ENCODE measurements at places on chromosomes 7 and 10. TPM values are rescaled to one million over a fixed set of nuclear protein-coding genes. Genes with fewer than 3 reads are reported as not detected.
A peak's percentile ranks its signal among the peaks of the same experiment; 100 is the strongest.

GRCh38 chr10:13758312-13758711, 171.5 kb downstream of the PRPF18 start:
- DNase-seq: no peak

The CTAGE15 gene
- total RNA-seq: not detected

The IL15RA gene
- 16.7 TPM for total RNA-seq

GRCh38 chr7:78563191-78563590, 764.6 kb downstream of the PHTF2 start:
- DNase-seq: no peak

DNA sequence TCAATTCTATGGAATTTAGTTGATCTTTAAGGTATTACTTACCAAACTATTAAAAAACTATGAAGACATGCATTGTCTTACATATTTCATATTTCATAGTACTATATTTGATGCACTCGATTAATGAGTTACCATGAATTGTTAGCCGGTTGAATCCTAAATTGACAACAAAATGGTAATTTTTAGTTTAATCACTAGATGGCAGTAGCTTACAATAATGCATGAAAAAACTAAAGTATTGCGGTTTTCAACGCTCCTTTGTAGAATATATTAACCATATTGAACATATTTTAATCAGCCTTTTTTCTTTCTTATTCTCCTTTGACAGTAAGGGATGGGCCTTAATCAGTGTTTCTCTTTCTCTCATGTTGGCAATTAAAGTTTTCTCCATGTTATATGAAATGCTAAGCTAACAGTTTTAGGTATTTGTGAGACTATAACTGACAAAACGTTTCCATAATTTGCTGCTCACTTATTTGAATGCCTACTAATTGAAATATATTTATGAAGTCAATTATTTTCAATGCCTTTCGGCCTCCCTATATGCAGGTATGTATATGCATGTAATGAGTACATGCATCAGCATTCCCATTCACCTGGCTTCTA, 48.5 kb upstream of the ARL4A start:
- DNase-seq: no peak

GRCh38 chr7:7178081-7178480, 4.3 kb upstream of the C1GALT1 start:
- DNase-seq: no peak

- no peak for DNase-seq
These were observed 53.4 kb downstream of the CFAP58 start for GRCh38 chr10:104406715-104407650.

- DNase-seq: no peak
These were observed 1356.8 kb downstream of the XPNPEP1 start for GRCh38 chr10:108566316-108567107.

- no peak for DNase-seq
These were observed 355.0 kb downstream of the GLRX3 start for GRCh38 chr10:130491011-130491692.

- no peak for DNase-seq
These were observed 38.4 kb downstream of the RHOBTB1 start for GRCh38 chr10:60905580-60905979.

The ICA1 gene
- 0.46 TPM for total RNA-seq

GRCh38 chr7:40551685-40552576, 417.1 kb downstream of the SUGCT start:
- DNase-seq: no peak

The GNG11 gene
- total RNA-seq: not detected

DNA sequence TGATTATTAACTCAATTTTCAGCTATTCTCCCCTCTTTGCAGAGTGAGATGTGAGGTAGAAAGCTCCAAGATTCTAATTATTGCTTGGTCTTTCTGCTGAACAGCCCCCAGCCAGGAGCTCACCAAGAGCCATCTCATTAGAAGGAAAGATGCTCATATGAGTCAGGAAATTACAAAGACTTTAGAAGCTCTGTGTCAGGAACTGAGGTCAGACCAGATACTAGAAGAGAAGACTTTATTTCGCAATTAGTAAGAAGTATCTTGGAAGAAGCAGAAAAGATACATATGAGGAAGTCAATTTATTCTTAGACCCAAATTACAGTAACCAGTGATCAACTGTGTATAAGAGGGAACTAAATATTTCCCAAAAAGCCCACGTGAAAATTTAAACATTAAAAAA, 626.9 kb downstream of the ZWINT start:
- no peak for DNase-seq

- no peak for DNase-seq
These were observed 254.0 kb downstream of the KLF6 start for GRCh38 chr10:3530783-3531645.

- no peak for DNase-seq
These were observed 135.6 kb downstream of the CELF2 start for GRCh38 chr10:11153245-11153644.

DNA sequence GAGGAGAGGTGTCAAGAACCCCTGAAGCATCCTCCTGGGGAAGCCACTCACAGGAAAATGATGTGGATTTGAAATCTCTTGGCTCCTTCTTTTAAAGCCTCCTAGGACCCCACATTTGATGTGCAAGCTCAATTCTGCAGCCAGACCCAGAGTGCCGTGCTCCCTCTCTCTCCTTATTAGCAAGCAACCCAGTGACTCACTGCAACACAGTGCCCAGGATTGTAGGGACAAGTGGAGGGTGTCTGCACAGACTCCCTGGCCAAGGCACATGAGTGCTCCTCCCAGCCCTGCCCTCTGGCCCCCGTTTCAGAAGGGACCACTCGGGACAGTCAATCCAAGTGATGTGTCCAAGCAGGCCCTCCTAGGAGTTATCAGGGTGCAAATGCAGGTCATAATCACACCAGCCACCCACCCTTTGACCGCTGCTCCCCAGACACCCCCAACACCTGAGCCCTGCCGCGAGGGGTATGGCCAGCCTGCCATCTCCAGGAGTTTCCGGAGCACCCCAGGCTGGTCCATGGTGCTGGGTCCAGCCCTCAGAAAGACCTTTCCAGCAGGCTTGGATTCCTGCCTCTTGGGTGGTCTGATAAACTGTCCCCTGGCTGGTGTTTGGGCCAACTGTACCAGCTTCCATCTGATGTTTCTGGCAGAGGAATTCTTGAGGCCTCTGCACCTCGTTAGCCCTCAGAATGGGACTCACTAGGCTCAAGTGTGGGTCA, 54.5 kb upstream of the CXCL12 start:
- DNase-seq: no peak

The SPDYE2 gene
- not detected for total RNA-seq

DNA sequence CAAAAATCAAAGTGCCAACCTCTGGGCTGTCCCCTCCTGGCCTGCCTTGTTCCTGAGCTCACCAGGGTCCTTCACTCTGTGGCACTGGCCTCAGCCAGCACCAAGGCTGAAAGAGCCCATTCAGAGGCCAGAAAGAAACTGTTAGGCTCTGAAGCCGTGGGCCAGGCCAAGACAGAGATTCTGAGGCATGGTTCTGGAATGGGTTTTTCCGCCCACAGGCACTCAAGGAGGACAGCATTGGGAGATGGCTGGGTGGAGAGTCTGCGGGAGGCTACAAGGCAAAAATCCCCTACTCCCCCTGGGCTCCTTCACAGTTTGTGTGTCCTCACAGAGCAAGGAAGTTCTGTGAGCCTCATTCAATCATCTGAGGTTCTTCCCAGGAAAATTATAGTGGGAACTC, 31.7 kb downstream of the GRIFIN start:
- DNase-seq: no peak

DNA sequence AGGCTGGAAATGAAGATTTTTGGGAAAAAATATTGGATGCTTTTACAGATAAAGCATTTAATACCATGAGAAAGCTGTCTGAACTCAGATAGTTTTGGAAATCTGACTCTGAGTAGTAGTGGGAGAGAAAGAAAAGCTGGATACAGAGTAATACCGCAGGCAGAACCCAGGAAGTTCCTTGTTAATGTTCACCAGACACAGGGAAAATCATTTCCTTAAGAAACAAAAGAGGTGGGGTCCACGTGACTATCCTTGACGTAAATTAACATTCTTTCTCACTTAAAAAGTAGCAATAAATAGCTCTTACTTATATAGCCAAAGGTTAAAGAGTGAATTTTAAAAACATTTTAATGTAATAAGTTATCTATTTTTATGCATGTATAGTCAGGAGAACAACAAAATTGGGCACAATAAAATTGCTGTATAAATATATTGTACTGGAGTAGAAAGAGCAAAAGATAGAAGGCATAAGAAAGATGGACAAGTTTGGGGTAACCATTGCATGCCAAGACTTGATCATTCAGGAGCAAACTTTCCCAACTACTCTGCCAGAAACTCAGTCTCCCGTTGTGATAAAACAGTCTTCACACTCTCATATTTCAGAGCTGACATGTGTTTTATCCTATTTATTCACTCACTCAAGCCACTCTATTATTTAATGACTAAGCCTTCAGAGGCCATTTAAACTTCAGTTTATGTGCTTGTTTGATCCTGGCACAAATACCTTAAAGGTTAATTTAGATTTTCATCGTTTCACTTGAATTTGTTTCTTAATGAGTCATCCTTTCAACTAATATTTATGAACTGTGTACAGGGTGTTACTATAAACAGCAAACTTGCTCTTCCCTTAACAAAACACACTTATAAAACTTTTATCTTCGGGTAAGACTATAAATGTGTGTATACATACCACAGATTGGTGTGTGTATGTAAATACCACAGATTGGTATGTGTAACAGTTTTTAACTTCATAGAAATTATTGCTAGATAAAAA, 143.1 kb downstream of the GNAI1 start:
- no peak for DNase-seq

The IDI2 gene
- not detected for total RNA-seq

DNA sequence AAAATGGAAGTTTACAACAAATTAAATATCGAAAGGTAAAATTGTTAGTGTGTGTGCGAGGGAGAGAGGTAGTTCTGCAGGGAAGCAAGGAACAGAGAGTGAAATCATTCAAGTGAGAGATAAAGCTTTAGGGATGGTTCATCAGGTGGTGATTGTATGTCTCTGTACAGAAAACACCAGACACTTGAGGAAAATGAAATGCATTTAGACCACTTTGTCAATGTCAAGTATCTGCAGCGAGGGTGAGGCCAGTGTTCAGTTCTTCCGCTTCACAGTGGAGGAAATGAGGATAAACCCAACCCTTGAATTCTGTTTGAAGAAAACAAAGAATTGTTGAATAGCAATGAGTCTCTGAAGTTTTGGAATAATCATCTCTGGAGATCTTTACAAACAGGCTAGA, 14.4 kb upstream of the ITGB1 start:
- no peak for DNase-seq

- no peak for DNase-seq
These were observed 40.6 kb upstream of the SLC16A12 start for GRCh38 chr10:89576022-89576421.

The HILPDA gene
- 239 TPM for total RNA-seq

The ASB4 gene
- total RNA-seq: not detected

- no peak for DNase-seq
These were observed 5.5 kb downstream of the RBM20 start for GRCh38 chr10:110649347-110650264.

GRCh38 chr7:133543657-133544056, 290.8 kb downstream of the EXOC4 start:
- no peak for DNase-seq

The SHTN1 gene
- total RNA-seq: not detected

GRCh38 chr10:88979153-88979562, 11.4 kb upstream of the FAS start:
- DNase-seq: no peak

- no peak for DNase-seq
These were observed 9.8 kb downstream of the LRRC27 start for GRCh38 chr10:132341781-132342180.

The ENTPD7 gene
- 3.3 TPM for total RNA-seq

- peak; percentile 65 for DNase-seq
These were observed 70.0 kb downstream of the CAMK1D start for GRCh38 chr10:12419262-12419847.

GRCh38 chr10:120511165-120511564, 54.1 kb downstream of the PLPP4 start:
- no peak for DNase-seq

The FKBP6 gene
- not detected for total RNA-seq

The EGFR gene
- total RNA-seq: not detected

GRCh38 chr7:27051451-27051850, 44.3 kb downstream of the HOXA1 start:
- DNase-seq: no peak

The CHST3 gene
- total RNA-seq: 0.16 TPM

DNA sequence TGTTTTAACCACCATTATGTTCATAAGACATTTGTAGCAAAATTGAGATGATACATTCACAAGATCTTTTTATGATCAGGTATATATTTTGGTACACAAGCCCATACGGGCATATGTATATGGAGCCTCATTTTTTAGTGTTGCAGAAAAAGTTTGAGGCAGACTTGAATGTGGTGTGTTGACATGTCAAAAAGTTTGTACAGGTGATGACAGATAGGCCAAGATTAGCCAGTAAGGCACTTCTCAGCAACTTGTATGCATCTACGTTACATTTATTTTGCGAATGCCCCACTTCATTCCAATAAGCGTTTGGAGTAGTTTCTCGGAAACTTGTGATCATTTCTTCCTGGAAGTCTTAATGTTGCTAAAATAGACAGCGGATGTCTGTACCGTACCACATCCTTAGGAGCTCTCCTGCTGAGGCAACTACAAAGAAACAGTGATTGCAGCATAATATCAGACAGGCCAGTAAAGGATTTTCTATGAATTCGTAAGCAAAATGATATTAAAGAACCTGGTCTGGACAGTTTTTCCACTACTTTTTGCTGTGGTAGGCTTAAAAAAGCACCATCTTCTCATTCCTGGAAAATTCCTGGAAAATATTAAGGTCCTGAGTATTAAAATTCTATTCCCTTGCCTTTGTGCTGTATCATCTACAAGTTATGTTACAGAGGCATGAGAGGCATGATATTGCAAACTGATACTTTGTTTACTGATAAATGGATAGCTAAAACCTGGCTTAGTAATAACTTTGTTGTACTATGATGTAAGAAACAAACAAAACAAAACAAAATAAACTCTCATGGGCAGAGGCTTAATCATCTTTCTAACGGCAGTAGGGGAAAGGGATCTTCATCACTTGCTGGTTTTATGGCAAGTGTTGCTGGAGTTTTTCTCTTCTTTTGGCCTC, 153.6 kb downstream of the HDAC9 start:
- no peak for DNase-seq

The ZMIZ2 gene
- 124 TPM for total RNA-seq

GRCh38 chr10:127196282-127197153, at the start of gene INSYN2A:
INSYN2A (minus strand) TSS chr10:127196591; CDS start chr10:127176395, 20,196 bp downstream.
- DNase-seq: no peak

DNA sequence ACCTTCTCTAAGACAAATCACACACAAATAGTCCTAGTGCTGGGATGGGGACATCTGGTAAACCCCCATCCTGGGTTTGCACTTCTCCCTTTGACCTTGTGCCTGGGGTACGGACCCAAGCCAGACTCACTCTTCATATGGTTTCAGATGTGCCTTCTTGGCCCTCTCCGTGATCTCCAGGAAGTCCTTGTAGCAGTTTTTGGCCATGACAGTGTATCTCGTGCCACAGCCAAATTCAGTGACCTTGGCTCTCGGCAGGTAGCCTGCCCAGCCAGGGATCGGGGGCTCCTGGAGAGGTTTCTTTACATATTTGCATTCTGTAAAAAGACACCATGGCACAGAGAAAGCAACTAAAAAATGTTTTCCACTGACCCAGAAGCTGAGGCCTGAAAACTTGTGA, 43.9 kb downstream of the PNLIPRP2 start:
- DNase-seq: no peak

- no peak for DNase-seq
These were observed 152.0 kb upstream of the TMEM72 start for GRCh38 chr10:44759122-44759521.

Measured in activated naive CD4-positive, alpha-beta T cell treated with anti-CD3 and anti-CD28 coated beads, Interleukin-2, amount 50 U/mL, for 72 hours (primary cell).